H9 (cell line): ENCODE measurements at places on chromosomes 1 and 21. TPM values are rescaled to one million over a fixed set of nuclear protein-coding genes. Genes with fewer than 3 reads are reported as not detected.

The TMEM52 gene
- total RNA-seq, result 9.6 and 11.3 TPM in 2 replicates

DNA sequence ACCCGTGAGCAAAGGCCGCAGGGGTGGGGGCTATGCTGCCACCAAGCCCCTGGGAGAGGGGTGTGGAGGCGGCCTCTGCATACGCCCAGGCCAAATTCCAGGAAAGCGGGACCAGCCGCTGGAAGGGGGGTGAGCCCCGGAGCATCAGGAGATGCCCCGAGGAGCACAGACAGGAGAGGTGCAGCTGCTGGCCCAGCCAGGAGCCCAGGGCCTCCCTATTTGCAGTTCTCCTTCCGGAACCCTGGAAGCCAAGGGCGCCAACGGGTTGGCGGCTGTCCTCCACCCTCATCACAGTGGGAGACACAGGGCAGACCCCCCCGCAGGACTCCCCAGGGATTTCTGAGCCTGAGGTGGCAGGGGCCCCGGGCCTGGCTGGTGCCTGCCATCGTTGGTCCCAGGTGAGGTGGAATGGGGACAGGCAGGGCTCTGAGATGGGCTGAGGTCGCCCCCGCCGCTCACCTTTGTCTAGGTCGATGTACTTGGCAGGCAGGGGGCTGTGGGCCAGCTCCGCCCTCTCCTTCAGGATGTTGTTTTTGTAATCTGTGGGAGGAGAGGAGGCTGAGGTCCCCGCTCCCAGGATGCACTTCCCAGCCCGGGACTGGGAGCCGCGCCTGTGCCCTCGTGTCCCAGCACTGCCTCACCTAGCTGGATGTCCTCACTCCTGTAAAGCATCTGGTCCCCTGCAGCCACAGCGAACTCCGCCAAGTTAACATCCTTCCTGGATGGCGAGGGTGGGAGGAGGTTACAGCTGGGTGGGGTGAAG is 4.4 kb upstream of the DVL1 start:
- peak; percentile 82 for DNase-seq

- DNase-seq, result no peak
Observed at GRCh38 chr1:1753607-1754005, 24.7 kb downstream of the NADK start.

DNA sequence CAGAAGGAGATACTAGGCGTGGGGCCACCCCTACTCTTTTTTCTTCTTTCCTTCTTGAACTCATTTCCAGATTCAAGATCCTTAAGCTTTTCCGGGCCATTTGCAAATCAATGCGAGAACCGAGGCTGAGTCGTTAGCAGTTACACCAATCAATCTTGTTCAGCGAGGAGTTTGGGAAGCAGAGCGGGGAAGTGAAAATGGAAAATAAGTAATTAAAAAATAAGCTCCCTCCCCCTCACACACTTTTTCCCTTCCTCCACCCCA is 1.7 kb upstream of the NEGR1 start:
- peak; percentile 64 for DNase-seq

DNA sequence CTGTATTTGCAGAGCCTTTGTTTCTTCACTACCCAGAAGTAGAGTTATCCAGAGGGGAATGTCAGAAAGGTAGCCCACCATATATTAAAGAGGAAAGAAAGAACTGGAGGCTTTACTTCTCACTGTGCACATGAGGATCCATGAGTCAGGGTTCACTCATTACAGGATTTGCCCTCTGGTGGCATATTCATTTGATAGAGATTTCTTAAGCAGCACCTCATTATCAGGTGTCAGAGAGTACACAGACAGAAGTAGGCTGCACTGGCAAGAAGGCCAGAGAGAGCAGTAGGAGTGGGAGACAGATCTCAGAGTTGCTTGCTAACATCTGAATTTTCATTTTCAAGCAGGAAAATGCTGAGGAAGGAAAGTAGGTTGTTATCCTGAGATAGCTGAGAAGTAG is 123.8 kb downstream of the PIK3R3 start:
- peak; percentile 3 for DNase-seq

DNA sequence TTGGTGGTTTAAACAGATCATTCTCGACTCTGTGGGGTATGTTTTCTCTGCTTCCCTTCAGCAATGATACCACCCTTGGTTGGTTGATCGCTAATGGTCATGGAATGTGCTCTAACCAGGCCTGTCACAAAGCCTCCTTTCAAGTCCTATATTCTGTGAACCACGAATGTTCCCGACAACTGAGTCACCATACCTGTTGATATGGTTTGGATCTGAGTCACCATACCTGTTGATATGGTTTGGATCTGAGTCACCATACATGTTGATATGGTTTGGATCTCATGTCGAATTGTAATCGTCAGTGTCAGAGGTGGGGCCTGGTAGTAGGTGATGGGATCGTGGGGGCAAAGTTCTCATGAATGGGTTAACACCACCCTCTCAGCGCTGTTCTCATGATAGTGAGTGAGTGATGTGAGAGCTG is 10.2 kb upstream of the CAMK2N1 start:
- no peak for DNase-seq
